ENCODE measurements at places on chromosomes 4 and X.

- DNase-seq: no peak
These were observed 10.1 kb upstream of the RNF4 start for GRCh38 chr4:2458546-2459491.

GRCh38 chr4:172061204-172061603 lies 248.0 kb downstream of the GALNTL6 start:
- DNase-seq: no peak

DNA sequence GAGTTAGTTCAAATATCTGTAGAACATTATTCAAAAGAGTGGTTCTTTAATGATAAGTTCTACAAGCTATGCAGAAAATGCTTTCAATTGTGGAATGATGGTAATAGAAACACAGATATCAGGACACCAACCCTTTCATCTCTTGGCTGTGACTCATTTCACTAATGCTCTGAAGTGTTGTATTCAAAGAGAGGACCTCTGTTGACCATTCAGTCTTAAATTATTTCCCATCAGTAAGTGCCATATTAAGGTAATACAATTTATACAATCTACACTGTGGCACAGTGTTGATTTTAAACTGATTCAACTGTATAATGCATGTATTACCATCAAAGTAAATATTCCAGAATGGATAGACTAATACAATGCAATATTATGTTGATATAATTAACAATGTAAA lies 289.0 kb upstream of the ADGRL3 start:
- DNase-seq: no peak

DNA sequence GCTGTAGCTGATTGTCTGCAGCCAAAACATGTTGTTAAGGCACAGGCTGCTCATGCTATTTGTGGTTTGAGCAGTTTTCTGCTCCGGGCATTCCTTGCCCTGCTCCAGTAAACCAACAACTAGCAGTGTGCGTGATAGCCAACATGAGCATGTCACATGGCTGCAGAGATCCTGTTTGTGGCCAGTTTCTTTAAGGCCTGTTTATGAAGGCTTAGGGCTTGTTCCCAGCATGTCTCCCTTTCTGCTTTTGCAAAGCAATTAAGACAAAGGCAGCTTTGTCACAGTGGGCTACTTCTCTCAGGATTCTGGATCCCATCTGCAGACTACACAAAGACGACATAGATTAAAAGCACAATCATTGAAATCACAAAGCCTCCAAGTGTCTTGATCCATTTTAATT lies 160.5 kb downstream of the ZNF518B start:
- no peak for DNase-seq

DNA sequence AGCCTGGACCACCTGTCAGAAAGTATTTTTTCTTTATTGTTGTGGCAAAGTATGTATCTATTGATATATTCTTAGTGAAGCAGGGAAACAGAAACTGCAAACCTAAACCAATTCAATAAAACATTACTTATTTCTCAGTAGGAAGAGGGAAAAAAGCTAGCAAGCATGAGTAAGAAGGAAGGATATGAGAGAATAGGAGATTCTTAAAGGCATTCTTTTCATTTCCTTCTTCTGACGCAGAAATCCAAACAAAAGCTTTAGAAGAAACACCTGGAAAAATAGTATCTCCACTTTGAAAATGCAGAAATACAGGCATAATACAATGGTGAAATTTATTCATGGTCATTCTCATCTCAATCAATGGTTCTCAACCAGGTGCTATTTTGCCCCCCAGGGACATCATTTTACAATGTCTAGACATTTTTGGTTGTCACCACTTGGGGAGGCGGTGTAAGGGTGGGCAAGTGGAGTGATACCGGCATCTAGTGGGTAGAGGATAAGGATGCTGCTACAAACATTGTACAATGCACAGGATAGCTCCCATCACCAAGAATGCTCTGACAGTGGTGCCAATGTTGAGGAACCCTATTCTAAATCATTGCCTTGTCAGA lies 21.7 kb upstream of the ATXN3L start:
- DNase-seq: peak; percentile 47

GRCh38 chrX:35150052-35150451 lies 207.5 kb downstream of the FAM47B start:
- DNase-seq: no peak

GRCh38 chrX:21907260-21907659 lies 33.2 kb upstream of the SMS start:
- DNase-seq: peak; percentile 30

- no peak for DNase-seq
These were observed 94.3 kb downstream of the CPE start for GRCh38 chr4:165472943-165473676.

DNA sequence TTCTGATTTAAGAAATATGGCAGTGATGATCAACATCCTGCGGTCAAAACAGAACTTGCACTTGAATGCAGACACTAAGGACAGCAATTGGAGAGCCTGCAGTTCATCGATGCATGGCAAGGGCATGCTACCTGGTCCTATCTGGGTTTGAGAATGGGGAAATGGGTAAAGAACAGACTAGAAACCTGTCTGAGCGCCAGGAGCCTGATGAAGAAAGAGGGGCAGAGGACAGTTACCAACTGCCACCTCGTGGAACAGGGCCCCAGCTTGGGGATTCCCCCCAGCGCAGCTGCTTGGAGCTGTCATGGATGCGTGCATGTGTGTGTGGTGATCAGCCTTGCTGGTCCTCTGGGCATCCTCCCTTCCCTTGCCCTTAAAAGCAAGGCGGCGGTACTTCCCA lies 30.2 kb upstream of the NKRF start:
- no peak for DNase-seq

DNA sequence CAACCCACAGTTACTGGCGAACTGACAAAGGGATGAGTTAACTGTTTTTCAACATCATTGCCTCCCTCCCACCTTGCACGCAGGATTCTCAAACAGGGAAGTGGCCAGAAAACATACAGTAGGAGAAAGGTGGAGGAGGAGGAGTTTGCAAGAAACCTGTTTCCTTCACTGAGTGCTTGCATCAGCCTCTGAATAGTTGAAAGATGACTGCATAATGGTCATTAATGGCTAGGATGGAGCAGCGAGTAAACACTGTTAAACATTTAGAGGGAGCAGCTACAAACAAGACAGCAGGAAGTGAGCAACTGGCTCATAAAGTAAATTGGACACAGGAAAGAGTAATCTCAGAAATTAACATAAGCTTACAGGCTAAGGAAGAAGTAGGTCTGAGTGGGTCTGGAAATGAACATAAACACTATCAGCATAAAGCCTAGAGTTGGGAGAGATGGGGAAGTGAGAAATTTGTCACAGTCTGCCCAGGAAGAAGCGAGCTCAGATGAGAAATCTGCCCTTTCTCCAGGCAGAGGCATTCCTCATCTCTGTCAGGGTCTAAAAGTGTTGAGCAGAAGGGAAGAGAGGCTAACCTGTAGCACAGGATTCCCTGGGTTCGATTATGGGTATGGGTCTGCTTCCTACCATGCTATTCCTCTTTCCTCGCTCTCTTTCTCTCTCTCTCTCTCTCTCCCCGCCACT lies 38.6 kb downstream of the TRPC5OS start:
- peak; percentile 55 for DNase-seq

- peak; percentile 85 for DNase-seq
These were observed 38.8 kb downstream of the MSN start for GRCh38 chrX:65706041-65706828.

- peak; percentile 38 for DNase-seq
These were observed 50.8 kb upstream of the TXK start for GRCh38 chr4:48184882-48185281.

- peak; percentile 84 for DNase-seq
These were observed 68.1 kb upstream of the NAP1L5 start for GRCh38 chr4:88765729-88766128.

- peak; percentile 37 for DNase-seq
These were observed 8.1 kb downstream of the SH3BP2 start for GRCh38 chr4:2800691-2801596.

DNA sequence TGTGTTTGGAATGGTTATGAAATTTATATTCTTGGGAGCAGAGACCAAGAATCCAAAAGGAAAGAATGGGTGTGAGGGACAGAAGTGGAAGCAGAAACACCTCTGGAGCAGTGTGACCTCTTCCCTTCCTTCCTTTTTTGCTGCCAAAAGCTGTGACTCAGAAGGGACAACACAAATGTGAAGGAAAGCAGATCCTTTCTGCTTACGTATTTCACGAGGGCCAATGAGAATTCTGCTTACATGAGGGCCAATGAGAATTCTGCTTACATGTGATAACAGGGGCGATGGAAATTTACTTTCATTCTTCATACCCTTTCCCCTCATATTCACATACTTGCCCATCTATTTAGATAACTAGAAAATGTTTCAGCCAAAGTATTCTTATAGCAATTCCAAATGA lies 404.6 kb downstream of the PRDM5 start:
- peak; percentile 86 for DNase-seq

GRCh38 chr4:150229520-150229919 lies 151.3 kb downstream of the DCLK2 start:
- peak; percentile 93 for DNase-seq

DNA sequence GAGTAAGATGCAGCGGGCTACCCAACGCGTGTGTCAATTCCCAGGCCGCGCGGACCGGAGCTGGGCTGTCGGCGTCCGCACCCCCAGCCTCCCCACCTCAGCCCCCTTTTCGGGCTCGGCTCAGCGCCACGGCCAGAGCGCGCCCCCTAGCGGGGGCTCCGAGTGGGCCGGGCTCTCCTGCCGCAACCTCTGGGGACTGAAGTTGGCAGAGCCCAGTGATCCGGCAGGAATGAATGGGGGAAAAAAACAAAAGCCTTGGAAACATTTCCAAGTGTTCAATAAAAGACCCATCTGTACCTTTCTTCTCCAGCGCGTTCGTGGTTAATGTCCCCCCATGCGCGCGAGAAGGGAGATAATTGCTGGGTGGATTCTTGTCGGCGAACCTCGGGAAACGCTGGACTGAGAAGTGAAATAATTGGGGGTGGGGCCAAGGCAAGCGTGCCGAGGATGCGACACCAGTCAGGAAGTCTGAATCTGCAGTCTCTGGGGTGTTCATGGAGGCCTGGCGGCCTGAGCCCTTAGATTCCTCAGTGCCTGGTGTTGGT lies 5.2 kb upstream of the ARX start:
- no peak for DNase-seq

DNA sequence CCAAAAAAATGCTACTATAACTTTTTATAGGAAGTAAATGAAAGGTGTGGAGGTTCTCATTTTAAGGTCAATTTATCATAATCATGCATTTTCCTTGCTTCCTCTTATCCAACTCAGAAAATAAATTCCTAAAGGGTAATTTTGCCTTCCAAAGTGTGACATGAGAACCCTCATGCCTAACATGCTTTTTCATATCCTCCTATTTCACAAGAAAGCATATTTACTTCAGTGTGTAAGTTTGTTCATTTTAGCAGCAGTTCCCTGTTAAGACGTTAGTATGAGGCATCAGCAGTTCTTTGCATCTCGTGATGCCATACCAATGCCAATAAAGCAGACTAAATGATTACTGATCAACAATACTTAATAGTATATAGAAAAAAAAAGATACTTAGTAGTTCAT lies 18.4 kb downstream of the WDFY3 start:
- DNase-seq: peak; percentile 17

DNA sequence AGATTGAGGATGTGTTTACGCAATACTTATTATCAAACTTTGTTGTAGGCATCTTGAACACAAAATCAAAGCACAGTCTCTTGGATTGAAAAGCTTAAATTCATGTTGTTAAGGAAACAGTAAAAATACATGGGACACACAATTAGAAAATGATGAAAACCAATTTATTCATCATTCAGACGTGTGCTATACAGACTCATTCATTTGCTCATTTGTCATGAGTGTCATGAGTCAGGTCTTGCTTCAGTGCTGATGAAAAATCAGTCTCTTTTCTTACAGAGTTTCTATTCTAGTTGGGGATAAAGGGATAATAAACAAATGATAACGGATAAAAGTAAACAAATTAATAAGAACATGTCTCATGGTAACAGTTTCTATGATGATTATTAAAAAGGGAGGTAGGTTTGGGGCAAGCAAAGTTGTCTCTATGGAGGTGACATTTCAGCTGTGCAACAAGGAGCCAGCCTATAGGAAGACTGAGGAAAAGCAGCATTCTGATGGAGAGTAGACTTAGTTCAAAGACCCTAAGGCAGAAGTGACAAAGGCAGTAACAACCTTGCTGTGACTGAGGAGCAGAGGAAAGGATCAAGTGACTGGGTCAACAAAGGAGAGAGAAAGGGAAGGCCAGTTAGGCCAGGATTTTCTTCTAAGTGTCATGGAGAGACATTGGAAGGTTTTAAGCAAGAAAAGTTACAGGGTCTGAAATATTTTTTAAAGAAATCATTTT lies 224.0 kb upstream of the HHIP start:
- no peak for DNase-seq

DNA sequence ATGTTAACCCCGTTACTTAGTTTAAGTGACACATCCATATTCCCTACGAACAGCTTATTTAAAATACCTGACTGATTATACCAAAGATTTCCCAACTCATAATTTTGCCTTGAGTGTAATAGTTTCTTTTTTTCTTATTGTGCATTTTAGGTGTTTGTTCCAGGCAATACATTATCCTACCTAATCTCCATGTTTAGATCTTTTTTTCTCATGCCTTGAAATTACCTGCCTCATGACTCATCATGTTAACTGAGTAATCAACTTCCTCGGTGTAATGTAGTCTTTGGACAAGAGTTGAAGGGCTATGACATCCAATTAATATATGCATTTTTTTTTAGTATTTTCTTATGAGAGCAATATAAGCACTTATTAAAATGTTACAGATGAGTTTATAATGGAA lies 228.7 kb upstream of the ANKRD50 start:
- DNase-seq: peak; percentile 24

DNA sequence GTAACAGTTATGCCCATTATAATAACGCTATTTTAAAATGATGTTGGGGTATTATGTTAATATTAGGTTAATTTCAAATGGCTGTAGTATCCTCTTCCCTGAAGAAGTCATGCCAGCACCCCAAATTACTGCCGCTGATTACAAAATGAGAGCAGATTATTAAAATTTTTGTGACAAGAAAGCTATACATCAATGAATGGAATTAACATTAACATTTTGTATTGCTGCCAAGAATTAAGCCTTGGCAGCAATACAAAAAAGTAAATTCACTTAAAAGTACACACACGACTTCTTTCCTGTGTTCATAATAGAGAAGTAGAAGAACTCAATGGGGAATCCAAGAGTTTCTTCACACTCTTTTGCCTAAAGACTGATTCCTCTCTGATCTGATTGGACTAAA lies 482.8 kb downstream of the STIM2 start:
- no peak for DNase-seq
